ENCODE measurements at places on chromosomes 5 and 9.

GRCh38 chr9:13266167-13266566 lies 13.3 kb downstream of the MPDZ start:
- no peak overlapping the region for H3K4me3 ChIP-seq
- no peak overlapping the region for H3K27ac ChIP-seq
- DNase-seq, result no peak
- no peaks in the 10 kb centered on the region for H3K36me3 ChIP-seq
- H3K27me3 ChIP-seq, result no peaks in the 10 kb centered on the region

DNA sequence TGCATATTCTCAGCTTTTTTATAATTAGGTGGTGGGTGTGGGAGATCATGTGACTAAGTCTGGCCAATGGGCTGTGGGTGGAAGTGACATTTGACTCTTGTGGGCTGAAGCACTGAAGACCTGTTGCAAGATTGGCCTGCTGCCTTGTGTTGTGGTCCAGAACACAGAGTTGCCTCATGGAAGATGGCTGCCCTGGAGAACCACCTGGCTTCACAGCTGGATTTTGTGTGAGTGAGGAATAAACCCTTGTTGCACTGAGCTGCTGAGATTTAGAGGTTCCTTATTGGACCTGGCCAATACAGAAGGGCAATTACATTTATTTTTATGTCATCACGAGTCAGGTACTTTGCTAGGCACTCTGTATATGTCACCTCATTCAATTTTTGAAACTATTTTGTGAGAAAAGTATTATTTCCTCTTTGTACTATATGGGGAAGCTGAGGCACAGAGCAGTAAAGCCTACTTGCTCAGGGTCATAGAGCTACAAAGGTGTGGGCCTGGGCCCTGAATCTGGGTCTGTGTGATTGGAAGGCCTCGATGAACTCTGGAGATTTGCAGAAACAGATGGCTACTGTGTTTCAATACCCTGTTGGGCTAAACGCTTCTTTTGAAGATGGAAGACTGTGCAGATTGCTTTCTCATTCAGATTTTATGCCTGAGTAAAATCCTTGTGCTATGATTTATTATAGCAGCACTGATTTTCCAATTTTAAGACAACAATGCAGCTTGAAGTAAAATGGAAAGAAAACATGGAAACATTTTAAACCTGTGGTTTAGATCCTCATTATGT lies 71.2 kb upstream of the TBC1D2 start:
- no peaks in the 10 kb centered on the region for H3K27me3 ChIP-seq
- H3K4me1 ChIP-seq, result no peaks in the 10 kb centered on the region
- no peak for DNase-seq
- no peak overlapping the region for H3K27ac ChIP-seq
- no peaks in the 10 kb centered on the region for H3K36me3 ChIP-seq

GRCh38 chr9:19198406-19198805 lies 32.1 kb upstream of the DENND4C start:
- peaks cover 2% of the 10 kb centered on the region for H3K4me1 ChIP-seq
- no peak overlapping the region for H3K4me3 ChIP-seq
- H3K36me3 ChIP-seq, result no peaks in the 10 kb centered on the region

GRCh38 chr5:27906481-27906880 lies 868.1 kb upstream of the CDH9 start:
- no peak overlapping the region for H3K4me3 ChIP-seq
- no peaks in the 10 kb centered on the region for H3K27me3 ChIP-seq
- DNase-seq, result no peak
- H3K27ac ChIP-seq, result no peak overlapping the region
- H3K4me1 ChIP-seq, result no peaks in the 10 kb centered on the region

DNA sequence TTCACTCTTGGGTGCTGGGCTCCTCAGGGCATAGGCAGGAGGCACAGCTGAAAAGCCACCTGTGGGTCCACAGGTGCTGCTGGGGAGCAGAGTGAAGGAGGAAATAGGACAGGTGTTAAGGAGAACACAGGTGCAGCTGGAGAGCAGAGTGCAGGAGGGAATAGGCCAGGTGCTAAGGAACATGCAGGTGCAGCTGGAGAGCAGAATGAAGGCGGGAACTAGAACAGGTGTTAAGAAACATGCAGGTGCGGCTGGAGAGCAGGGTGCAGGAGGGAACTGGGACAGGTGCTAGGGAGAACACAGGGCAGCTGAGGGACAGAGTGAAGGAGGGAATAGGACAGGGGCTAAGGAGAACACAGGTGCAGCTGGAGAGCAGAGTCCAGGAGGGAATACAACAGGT lies 43.8 kb upstream of the PLEKHG4B start:
- no peaks in the 10 kb centered on the region for H3K36me3 ChIP-seq
- H3K27ac ChIP-seq, result no peak overlapping the region
- no peaks in the 10 kb centered on the region for H3K27me3 ChIP-seq
- H3K4me1 ChIP-seq, result peaks cover 9% of the 10 kb centered on the region
- peak overlapping the region; percentile 1 for H3K4me3 ChIP-seq
- DNase-seq, result no peak

- peaks cover 12% of the 10 kb centered on the region for H3K4me1 ChIP-seq
- H3K27me3 ChIP-seq, result no peaks in the 10 kb centered on the region
- DNase-seq, result no peak
- H3K36me3 ChIP-seq, result no peaks in the 10 kb centered on the region
- H3K4me3 ChIP-seq, result no peak overlapping the region
These were observed 8.8 kb downstream of the KCNV2 start for GRCh38 chr9:2725898-2726649.

DNA sequence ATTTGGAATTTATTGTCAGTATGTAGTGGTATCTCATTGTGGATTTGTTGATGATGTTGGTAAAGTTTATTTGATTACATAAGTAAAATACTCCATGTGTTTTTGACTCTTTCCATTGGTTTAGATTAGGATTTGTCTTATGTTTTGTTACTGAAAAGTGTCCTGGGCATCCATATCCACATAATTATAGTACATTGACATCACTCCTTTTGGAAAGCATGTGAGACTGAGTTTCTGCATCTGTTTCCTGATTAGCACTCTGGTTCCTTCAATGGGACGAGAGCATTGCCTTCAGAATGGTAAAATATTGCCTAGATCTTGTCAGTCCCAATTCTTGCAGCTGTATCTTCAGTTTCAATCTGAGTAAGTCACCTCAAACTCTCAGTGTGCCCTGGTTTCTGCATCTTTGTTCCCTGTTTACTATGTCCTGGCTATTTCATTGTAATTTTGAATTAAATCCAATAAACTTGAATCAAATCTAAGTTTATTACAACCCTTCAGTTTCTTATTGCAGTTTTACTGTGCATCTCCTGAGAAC lies 128.1 kb downstream of the FBXO38 start:
- no peaks in the 10 kb centered on the region for H3K36me3 ChIP-seq
- H3K4me1 ChIP-seq, result no peaks in the 10 kb centered on the region
- no peaks in the 10 kb centered on the region for H3K27me3 ChIP-seq
- DNase-seq, result no peak
- H3K27ac ChIP-seq, result no peak overlapping the region

DNA sequence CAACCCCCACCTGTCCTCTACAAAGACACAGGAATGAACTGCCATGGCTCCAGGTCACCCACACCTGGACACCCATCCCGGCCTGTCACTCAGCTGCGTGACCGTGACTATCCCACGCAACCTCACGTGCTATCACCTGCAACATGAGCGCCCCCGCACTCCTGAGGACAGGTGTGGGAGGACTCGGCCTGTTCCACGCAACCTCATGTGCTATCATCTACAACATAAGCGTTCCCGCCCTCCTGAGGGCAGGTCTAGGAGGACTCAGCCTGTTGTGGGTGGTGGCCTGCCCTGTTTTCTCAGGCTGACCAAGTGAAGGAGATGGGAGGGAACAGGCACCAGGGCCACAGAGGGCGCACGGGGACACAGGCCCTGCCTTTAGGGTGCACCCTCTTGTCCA lies 4.1 kb downstream of the QSOX2 start:
- H3K4me3 ChIP-seq, result peak overlapping the region; percentile 15
- no peaks in the 10 kb centered on the region for H3K27me3 ChIP-seq
- peaks cover 6% of the 10 kb centered on the region for H3K4me1 ChIP-seq
- no peak for DNase-seq

- H3K27me3 ChIP-seq, result no peaks in the 10 kb centered on the region
- H3K27ac ChIP-seq, result no peak overlapping the region
- no peaks in the 10 kb centered on the region for H3K36me3 ChIP-seq
- no peak for DNase-seq
- H3K4me3 ChIP-seq, result no peak overlapping the region
- H3K4me1 ChIP-seq, result no peaks in the 10 kb centered on the region
These were observed 299.0 kb downstream of the FBXL7 start for GRCh38 chr5:15799014-15799413.

DNA sequence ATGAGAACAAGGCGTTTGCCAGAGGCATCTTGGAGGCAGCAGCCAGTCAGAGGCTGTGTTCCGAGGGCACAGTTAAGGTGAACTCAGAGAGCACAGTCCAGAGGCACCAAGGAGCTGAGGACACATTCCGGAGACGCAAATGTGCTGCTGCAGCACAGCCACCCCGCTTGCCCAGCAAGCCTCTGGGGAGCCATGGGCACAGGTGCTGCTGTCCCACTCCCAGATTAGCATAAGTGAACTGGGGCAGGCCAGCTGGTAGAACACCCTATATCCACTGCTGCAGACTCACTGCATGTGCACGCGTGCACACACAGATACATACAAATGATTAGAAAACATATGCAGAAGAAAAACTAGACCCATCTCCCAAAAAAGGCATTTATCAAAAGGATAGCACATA lies 164.5 kb downstream of the EBF1 start:
- no peaks in the 10 kb centered on the region for H3K4me1 ChIP-seq
- H3K27ac ChIP-seq, result no peak overlapping the region
- H3K27me3 ChIP-seq, result no peaks in the 10 kb centered on the region
- H3K36me3 ChIP-seq, result no peaks in the 10 kb centered on the region
- DNase-seq, result no peak

DNA sequence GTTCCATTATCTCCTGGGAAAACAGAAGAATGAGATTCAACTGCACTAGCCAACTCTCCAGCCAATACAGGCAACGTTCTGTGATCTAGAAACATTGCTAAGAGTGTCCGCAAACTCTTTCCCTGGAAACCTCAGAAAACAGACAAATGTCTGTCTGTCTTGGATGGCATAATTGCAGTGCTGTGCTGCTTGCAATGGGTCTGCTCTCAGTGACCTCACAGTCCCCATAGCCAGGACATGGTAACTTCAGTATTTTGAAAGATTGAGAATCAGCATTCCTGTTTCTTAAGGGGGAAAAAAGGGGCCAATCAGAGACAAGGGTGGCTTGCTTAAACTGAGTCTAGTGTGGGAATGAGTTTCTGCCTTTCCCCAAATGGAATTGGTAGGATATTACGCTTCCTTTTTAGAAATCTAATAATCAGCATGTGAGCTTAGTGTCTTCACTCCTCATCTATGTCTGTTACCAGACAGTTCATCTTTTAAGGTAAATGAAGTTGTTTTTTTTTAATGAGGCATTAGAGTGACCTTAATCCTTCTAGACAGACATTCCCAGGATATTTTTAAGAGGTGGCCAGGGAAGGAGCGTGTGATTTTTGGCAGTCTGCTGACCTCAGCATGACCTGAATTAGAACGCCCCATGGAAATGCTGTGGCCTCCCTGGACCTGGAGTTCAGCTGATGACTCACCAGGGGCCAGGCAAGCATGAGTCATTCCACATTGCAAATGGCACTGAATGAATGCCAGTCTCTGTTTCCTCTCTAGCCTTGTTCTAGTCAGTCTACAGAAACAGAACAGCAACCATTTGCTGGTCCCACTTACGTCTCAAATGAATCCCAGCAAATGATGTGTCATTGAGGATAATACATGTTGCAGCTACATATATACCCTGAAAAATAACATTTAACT lies 210.2 kb upstream of the ACTBL2 start:
- H3K36me3 ChIP-seq, result no peaks in the 10 kb centered on the region
- no peak overlapping the region for H3K4me3 ChIP-seq
- peak overlapping the region; percentile 22 for H3K27ac ChIP-seq
- no peaks in the 10 kb centered on the region for H3K27me3 ChIP-seq
- H3K4me1 ChIP-seq, result peaks cover 54% of the 10 kb centered on the region
- peak; percentile 41 for DNase-seq

GRCh38 chr9:113482341-113482740 lies 18.8 kb downstream of the RGS3 start:
- no peak overlapping the region for H3K27ac ChIP-seq
- peaks cover 12% of the 10 kb centered on the region for H3K4me1 ChIP-seq
- H3K4me3 ChIP-seq, result peak overlapping the region; percentile 50
- DNase-seq, result no peak
- H3K36me3 ChIP-seq, result no peaks in the 10 kb centered on the region

DNA sequence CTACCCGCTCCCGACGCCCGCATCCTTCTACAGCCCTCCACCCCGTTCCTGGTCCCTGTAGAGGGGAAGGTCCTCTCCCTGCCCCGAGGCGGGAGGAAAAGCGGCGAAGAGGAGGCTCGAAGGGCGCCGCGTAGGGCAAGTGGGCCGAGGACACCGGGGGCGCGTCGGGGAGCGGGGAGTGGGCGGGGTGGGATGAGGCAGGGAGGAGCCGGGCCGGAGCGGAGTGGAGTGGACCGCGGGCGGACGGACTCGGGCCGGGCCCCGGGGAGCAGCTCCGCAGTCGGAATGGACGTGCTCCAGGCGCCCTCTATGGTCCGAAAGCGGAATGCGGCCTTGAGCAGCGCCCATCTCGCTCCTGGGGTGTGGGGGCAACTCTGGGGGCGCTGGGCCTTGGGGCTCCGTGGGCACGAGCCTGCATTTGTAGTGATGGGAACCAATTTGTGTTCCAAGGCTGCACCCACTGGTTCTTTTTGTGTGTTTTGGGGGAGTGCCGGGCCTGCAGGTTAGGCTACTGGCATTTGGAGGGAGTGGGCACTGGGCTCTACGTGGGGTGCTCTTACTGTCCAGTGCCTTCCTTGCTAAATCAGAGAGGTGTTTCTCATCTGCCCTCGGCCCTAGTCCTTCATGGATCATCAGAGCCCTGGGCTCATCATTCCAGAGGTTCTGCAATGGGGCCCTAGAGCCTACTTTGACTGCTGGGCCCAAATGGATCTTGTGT lies 7.3 kb downstream of the IRX1 start:
- DNase-seq, result no peak
- no peaks in the 10 kb centered on the region for H3K27me3 ChIP-seq
- H3K4me3 ChIP-seq, result peak overlapping the region; percentile 72
- H3K27ac ChIP-seq, result no peak overlapping the region

GRCh38 chr9:130711469-130711868 lies 17.9 kb downstream of the EXOSC2 start:
- no peaks in the 10 kb centered on the region for H3K27me3 ChIP-seq
- H3K4me3 ChIP-seq, result no peak overlapping the region
- no peak for DNase-seq

- H3K4me1 ChIP-seq, result no peaks in the 10 kb centered on the region
- H3K27ac ChIP-seq, result no peak overlapping the region
- H3K36me3 ChIP-seq, result no peaks in the 10 kb centered on the region
- DNase-seq, result no peak
- H3K27me3 ChIP-seq, result peaks cover 2% of the 10 kb centered on the region
These were observed 5.6 kb downstream of the OTULINL start for GRCh38 chr5:14587150-14587549.

DNA sequence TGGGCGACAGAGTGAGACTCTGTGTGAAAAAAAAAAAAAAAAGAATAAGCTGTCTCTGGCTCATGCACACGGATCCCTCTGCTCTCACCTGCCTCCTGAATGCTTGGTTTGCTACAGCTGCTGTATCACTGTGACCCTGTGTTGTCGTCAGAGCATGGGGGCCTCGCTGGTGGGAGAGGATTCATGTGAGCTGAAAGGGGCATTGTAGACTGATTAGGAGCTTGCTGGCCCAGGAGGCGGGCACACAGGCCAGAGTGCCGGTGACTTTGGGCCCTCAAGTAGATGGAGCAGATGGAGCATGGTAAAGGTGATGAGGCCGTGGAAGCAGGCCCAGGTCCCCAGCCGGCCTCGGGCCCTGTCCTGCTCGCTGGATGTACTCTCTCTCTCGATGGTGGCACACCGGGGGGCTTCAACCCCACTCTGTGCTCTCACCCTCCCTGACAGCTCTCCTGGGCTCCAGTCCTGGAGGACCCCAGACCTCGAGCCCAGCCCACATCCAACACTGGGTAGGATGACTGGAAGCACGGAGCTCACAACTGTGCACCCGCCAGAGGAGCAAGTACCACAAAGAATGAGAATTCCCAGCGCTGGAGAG lies 7.1 kb downstream of the FLT4 start:
- no peaks in the 10 kb centered on the region for H3K27me3 ChIP-seq
- H3K27ac ChIP-seq, result no peak overlapping the region
- H3K4me3 ChIP-seq, result no peak overlapping the region
- no peaks in the 10 kb centered on the region for H3K36me3 ChIP-seq

Measured in neuronal stem cell (in vitro differentiated cells).